ENCODE measurements at places on chromosomes 4 and X.

GRCh38 chrX:69032601-69033000 is 132.7 kb downstream of the PJA1 start:
- no peak for DNase-seq

GRCh38 chr4:968221-968620 is 5.1 kb downstream of the DGKQ start:
- DNase-seq, result no peak

GRCh38 chr4:186587416-186588018 is 32.1 kb upstream of the MTNR1A start:
- peak; percentile 63 for DNase-seq

- DNase-seq, result no peak
These were observed 279.6 kb upstream of the PITX2 start for GRCh38 chr4:110902500-110902899.

- no peak for DNase-seq
These were observed 29.6 kb downstream of the TRIM2 start for GRCh38 chr4:153233761-153234371.

- DNase-seq, result no peak
These were observed 54.0 kb downstream of the SNX25 start for GRCh38 chr4:185263419-185263818.

- no peak for DNase-seq
These were observed 545.3 kb upstream of the FAT1 start for GRCh38 chr4:187268940-187269339.

GRCh38 chr4:81205302-81205701 is 9.7 kb downstream of the PRKG2 start:
- DNase-seq, result no peak

GRCh38 chr4:180560896-180561295 is 1682.3 kb upstream of the TENM3 start:
- peak; percentile 18 for DNase-seq

DNA sequence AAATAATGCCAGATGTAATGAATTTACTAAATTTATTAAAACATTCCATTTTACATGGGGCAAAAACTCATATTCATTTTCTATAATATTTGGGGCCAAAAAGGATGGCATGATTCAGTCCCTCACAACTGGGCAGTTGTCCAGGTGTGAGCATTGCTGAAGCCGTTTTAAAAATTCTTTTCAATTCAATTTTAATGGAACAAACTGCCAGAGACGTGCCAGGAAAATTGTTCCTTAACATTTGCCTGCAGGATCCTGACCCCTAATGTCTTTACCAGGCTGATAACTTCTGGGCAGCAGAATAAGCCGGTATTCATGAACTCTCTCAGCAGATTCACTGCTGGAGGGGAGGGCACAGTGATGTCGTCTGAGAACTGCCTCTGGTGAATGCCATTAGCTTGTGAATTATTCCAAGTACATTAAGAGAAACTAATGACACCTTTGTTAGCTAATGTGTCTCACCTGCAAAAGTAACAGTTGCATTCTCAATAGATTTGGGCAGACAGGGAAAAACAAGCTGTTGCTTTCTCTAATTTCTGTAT is 1445.1 kb upstream of the TENM3 start:
- DNase-seq, result no peak

GRCh38 chr4:170522427-170522970 is 432.7 kb upstream of the AADAT start:
- no peak for DNase-seq

DNA sequence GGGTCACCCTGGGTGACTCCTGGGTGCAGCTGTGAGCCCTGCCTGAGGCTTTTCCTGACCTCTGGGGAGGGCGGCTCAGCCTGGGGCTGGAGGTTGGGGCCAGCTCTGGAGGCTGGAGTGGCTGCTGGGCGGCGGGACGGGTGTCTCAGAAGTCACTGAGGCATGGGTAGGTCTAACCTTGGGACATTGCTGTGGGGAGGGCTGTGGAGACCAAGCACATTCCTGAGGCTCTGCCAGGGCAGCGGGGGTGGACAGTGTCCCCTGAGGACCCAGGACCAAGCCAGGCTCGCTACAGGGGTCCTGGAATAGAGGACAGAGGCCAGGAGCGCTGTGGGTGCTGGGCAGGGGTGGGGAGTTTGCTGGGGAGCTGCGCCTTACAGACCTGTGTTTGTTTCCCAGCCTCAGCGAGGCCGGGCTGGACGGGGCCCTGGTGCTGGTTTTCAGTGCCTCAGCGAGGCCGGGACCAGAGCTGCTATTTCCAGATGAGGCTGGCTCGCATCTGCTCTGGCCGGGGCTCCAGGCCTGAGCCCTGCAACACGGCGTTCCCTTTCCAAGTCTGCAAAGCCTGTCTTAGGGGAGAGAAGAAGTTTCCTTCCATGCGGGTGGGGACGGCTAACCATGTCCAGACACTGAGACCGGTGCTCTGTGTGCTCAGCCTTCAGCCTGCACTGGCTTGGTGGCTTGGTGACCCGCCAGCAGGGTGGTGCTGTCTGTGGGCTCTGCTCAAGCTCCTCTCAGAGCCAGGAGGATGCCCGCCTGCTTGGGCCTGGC is 3.0 kb upstream of the SLC25A6 start:
- no peak for DNase-seq

DNA sequence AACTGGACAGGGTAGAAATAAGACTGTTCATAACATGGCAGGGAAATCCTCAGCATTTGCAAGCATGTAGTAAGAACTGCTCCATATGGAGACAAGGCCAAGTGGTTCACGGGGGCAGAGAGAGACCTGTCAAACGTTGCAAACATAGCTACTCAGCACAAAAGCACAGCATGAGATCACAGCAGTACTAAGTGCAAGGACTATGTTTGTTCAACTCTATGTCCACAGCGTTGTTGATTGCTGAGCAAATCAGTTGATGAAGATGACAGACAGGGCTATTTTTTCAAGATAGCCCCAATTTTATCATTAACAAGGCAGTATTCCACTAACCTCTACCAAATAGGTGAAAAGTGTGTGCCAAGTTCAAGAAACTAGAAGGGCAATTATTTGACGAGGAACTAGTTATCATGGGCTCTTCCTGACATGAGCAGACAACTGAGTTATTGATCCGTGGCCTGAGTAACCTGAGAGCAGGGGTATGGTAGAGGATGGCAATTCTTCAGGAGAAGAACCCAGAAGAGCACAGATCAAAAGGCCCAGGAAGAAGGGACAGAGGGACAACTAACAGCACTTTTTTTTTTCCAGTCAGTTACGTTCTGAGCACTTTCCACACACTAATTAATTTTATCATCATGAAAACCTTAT is 57.4 kb downstream of the SPOCK3 start:
- DNase-seq, result no peak

- no peak for DNase-seq
These were observed 25.2 kb downstream of the PI4K2B start for GRCh38 chr4:25258980-25259578.

- DNase-seq, result no peak
These were observed 44.2 kb downstream of the JADE1 start for GRCh38 chr4:128853741-128854140.

- DNase-seq, result no peak
These were observed 85.9 kb upstream of the ACSL4 start for GRCh38 chrX:109818976-109819375.

GRCh38 chr4:29375716-29376115 is 1344.5 kb upstream of the PCDH7 start:
- DNase-seq, result no peak

GRCh38 chrX:19554786-19555185 is 39.5 kb upstream of the MAP3K15 start:
- DNase-seq, result peak; percentile 66
